AG09319 (cell line): ENCODE measurements at places on chromosomes 4 and X.

DNA sequence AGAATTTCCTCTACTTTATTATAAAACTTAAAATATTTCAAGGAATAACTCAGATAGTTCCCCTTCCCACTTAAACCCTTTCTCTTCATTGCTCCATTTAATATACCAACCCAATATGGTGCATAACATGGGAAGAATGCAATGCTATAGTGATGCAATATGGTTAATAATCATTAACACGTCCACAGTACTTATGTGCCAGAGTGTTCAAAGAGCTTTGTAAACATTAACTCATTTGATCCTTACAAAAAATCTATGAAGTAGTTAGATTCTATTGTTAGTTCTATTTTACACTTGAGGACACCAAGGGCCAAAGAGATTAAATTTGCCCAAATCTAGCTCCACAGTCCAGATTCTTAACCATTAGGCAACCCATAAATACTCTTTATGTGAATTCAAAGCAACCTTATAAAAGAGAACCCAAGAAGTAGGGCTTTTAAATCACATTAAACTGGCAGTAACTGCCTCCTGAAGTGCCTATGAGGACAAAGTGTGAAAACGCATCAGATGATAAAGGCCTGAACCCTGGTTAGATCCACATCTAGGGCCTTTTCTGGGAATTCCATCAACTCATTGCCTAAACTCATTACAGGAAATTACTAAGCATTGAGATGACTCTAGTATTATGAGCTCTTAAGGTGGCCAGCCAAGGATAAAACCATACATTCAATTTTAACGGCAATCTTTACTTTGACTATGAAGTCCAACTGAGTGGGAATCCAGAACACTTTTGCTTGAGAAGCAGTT is 94.3 kb downstream of the AREG start:
- no peak for DNase-seq

DNA sequence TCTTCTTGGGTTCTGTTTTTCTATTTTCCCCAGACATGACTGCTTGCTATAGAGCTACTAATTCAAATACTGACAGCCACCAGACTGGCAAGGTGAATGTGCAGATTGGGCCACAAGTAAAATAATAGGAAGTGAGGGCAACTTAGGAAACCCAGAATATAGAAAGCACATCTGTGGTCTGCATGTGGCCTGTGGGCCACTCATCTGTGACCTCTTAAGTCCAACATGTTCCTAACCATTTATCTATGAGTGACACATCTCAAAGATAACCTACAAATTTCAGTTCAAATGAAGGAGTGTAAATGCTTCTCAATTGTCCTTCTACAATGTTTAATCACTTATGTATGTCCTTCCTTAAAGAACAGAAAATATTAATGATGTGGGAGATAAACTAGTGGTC is 128.9 kb downstream of the REELD1 start:
- DNase-seq: no peak

DNA sequence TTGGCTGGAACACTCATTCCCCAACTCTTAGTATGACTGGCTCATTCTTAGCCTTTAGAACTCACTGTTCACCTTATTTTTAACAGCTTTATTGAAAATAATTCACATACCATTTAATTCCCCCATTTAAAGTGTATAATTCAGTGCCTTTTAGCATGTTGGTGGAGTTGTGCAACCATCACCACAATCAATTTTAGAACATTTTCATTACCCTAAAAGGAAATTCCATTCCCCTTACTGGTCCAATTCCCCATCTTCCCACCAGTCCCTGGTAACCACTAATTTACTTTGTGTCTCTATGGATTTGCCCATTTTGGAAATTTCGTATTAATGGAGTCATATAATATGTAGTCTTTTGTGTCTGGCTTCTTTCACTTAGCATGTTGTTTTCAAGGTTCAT is 19.7 kb downstream of the NHSL2 start:
- no peak for DNase-seq

- DNase-seq: peak; percentile 27
These were observed 35.3 kb downstream of the FRMD7 start for GRCh38 chrX:132092439-132093065.

- DNase-seq: no peak
These were observed 56.0 kb downstream of the MAGEB10 start for GRCh38 chrX:27863809-27864208.

DNA sequence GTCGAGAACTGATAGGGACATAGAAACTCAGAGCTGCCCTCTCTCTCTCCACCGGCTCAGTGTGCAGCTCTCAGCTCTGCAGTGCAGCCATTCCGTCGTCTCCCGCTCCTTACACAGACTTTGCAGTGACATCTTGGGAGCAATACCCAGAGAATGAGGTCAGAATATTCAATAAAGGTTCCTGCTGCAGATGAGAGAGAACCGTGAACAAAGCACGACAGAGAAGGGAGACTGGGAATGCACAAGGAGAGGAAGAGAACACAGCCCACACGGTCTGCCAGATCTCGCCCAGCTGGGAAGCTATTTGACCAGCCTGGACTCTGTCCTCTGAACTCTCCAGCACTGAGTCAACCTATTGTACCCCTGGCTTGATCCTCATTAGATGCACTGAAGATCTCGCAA is 118.0 kb upstream of the PPARGC1A start:
- DNase-seq: no peak

DNA sequence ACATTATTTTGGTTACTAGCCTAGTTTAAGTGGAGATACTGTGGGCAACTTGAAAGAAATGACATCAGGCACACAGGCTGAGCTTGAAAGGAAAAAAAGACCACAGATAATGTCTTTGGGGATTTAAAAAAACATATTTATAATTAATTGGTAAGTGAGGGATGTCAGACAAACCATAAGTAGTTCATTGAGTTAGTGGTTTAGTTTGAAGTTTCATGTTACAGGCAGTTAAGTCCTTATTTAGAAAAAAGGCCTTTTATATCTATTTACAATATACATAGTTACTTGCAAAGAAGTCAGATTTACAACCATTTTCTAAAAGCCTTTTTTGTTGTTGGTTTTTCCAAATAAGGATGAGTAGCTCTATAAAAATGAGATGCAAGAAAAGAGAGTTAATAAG is 89.2 kb downstream of the CDS1 start:
- DNase-seq: no peak

DNA sequence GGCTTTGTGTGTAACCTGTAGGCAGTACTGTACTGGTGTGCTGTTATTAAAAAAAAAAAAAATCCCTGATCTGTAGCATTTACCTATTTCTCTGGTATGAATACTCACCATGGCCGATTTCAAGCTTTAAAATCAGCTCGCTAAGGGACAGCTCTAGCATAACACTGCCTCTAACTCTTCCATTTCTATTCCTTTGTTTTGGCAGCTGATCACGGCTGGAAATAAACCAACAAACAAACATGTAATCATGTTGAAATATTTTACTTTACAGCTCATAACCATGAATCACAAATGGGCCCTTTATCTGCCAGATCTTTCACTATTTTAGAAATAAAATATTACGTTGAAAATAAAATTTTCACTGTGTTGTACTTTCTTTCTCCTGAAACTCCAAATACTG is 60.5 kb upstream of the IL15 start:
- DNase-seq: peak; percentile 22

DNA sequence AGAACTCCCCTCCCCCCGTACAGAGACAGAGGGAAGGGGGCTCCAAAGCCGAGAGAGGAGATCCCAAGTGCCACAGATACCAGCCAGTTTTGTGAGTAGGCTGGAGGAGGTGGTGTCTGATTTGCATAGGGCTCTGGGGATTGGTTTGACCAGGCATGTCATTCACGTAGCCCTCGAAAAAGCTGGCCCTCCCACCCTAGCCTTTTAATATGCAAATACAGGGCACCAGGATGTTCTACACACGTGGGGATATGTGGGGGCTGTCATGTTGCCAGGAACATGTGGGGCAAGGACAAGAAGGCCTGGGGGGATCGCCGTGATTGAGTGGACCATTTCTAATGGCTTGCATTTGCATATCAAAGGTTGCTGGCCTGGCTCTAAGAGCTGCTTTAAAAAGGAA is 272.9 kb downstream of the PPP1R2C start:
- no peak for DNase-seq

- DNase-seq: no peak
These were observed 29.9 kb downstream of the CLRN2 start for GRCh38 chr4:17544831-17545234.

- no peak for DNase-seq
These were observed 48.8 kb downstream of the SHOX start for GRCh38 chrX:679291-679979.

DNA sequence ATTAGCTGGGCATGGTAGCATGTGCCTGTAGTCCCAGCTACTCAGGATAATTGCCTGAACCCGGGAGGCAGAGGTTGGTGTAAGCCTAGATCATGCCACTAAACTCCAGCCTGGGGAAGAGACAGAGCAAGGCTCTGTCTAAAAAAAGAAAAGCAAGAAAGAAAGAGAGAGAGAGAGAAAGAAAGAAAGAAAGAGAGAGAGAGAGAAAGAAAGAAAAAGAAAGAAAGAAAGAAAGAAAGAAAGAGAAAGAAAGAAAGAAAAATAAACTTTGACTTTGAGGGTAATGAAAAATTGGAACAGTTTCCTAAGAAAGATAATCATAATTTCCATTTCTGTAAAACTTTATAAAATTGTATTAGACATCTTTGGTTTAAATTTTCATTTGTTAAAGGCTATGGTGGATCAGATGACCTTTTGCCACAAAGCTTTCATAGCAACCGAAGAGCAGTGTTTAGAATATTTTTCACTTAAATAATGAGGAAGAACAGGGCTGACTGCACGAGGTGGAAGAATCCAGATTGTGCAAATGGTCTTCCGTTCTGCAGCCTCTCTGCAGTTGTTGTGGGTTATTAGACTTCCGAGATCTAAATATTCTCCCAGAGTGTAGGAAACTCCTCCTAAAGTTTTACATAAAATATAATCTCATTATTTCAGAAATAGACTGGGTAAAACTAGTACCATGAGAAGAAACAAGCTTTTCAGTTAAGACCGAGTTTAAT is 55.9 kb downstream of the RBM47 start:
- DNase-seq: no peak

DNA sequence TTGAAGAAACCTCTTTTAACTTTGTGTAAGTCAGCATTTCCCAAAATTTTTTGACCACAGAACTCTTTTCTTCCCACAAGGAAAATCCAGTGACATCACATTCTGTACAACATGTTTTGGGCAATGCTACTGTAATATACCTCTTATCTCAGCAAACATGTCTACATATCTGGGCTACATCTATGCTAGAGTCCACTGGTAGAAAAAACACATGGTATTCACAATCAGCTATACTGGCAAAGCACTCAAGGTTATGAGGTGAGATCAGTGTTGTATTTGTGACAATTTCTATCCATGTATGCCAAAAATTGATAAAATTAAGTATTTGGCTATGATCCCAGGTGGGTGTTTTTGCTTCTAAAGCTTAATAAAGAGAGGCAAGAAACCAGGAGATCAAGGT is 98.0 kb downstream of the ATP11C start:
- no peak for DNase-seq

DNA sequence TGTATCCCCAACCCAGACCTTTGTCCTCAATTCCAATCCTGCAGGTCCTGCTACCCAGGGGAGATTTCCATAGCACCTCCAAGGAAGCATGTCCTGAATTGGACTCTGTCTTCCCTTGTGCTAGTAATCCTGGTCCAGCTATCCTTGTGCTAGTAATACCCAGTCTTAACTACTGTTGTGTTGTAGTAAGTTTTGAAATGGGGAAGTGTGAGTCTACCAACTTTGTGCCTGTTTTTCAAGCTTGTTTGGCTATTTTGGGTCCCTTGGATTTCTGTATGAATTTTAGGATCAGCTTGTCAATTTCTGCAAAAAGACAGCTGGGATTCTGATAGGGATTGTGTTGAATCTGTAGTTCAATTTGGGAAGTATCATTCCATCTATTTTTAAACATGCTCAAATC is 51.4 kb downstream of the CD99L2 start:
- no peak for DNase-seq

GRCh38 chr4:19227701-19228100 is 1024.0 kb upstream of the SLIT2 start:
- DNase-seq: no peak

DNA sequence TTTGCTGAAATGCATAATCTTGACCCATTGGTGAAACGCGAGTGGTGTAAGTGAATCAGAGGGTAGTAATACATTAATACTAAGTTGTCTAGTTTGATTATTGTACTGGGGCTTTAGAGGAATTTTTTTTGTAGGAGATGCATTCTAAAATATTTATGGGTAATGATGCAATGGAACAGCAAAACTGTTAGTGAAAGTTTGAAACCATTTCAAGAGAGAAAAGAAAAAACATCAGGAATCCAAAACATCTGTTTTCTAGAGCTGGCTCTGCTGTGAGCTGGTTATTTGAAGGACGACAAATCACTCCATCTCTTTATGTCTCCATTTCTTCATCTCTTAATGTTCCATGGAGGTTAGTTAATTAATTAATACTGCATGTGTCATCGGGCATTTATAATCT is 351.9 kb upstream of the FAT1 start:
- DNase-seq: no peak

DNA sequence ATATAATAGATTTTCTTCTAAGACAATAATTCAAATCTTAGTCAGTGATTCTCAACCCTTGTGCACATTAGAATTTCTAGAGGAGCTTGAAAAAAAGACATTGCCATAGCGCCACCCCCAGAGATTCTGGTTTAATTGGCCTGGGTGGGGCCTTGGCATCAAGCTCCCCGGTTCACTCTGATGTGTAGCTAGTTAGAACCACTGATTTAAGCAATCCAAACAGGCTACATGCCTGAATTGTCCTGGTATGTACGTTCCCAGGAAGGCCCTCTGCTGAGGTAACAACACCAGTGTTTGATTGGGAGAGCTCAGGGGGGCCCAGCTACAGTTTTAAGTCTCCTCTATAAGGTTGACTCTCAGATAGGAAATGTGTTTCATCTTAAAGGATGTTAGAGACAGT is 1.3 kb upstream of the ATP10D start:
- DNase-seq: no peak

DNA sequence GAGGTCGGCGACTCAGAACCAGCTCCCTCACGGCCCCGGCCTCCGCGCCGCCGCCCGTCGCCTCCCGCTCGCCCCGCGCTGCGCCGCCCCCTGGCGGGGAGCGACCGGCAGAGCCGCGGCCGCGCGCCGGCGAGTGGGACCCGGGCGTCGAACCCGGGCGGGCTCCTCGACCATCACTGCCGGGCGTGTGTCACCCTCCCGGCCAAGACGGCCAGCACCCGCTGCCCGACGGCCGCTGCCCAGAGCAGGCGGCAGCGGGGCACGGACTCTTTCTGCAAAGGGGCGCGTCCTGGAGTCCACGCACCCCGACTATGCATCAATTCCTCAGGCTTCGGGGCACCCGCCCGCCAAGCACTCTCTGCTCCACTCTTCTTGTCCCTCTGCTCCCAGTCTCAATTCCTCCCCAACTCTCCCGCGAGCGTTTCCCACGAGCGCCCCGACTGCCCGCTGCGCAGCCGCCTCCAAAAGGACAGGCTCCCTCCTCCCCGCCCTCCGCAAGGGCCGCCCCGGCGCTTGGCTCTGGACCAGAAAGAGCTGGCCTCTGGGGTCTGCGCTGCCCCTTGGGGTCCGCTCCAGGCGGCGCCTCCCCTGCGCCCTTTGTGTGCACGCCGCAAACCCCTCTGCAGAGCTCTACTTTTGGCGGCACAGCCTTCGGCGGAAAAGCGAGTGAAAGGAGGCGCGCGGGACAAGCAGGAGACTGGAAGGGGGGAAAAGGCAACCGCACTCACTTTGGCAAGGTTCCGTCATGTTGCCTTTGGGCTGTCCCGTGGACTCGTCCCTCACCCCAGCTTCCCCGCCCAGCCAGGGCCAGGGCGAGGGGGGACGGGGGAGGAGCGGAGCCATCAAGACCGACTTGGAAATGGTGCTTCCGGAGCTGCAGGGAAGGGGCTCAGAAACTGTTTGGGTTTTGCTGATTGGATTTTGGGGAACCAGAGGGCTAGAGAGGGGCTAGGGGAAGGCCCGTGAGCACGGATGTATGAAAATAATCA is 1.0 kb downstream of the PDE5A start:
- DNase-seq: peak; percentile 70
